BJ (cell line): ENCODE measurements at places on chromosomes 3 and 15.

GRCh38 chr3:112092496-112093179, 6.4 kb downstream of the C3orf52 start:
- no peak for DNase-seq

- DNase-seq, result no peak
Observed at GRCh38 chr3:43028001-43028400, 48.9 kb downstream of the GASK1A start.

DNA sequence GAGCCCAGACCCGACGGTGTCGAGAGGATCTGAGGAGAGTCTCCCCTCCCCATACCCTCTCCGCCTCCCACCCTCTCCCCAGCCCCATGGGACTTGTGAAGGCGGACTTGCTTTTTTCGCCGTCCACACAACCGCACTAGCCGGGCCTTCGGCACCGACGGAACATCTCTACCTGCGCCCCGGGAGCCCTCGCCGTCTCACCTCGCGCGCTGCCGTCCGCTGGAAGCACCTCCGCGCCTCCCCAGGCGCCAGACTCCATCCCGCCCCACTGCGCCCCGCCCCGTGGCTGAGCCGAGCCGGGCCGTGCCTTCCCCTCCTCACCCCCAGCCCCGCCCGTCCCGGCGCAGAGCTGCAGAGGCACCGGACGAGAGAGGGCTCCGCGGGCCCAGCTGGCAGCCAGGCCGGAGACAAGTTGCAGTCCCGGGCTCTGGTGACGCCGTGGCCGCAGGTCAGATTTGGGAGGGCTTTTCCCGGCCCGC, at the start of the genes DUOX1 and DUOXA1:
DUOX1 (plus strand) TSS at position 344 of the 479 bp plus-strand sequence. CDS start 1,973 bp downstream, outside the sequence.
DUOXA1 (minus strand) TSS at position 229 of the 479 bp plus-strand sequence. CDS start 6,865 bp downstream, outside the sequence.
- DNase-seq, result no peak

DNA sequence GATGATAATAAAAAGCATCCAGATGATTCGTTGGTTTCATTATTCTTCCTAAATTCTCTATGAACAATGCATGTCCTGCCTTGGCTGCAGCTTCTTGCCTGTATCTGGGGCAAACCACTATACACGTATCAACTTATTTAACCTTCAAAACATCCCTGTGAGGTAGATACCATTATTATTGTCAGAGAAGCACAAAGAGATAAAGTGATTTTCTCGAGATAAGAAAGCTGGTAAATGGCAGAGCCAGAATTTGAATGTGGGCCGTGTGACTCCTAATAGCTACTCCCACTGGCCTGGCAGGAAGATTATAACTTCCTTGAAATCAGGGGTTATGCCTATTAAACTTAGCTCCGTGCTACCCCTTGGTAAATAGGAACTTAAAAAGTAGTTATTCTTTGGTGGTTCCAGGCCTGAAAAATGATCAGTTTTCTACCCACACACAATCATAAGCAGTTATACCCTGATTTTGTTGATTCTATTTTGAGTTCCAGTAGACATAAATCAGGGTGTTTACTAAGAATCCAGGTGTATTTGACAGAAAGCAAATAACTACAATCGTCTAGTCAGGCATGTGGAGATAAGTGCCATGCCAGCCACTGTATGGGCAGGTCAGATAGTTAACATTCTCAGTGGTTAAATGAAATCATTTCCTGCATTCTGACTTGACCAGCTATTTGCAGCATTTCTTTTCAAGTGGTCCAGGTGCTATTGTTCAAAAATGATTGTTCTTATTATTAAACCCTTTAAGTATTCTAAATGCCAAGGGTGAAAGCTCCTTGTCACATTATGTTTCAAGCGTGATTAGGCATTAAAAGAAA, 99.2 kb upstream of the LRRN1 start:
- DNase-seq, result no peak

DNA sequence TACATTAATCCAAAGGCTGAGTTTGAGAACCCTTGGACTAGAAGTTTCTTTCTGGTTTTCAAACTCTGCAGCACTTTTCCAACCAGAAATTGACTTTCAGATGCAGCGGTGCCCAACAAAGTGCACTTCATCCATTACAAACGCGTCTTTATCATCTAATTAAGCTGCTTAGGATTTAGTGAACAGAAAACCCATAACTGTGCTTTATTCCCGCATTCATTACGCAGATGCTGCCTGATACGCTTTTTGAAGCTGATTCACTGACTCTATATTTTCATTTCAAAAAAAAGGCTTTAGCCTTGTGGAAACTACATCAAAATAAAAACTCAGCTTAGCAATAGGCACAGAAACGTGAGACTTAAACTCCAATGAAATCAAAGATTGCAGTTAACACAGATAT, 69.8 kb upstream of the CTXND1 start:
- no peak for DNase-seq

DNA sequence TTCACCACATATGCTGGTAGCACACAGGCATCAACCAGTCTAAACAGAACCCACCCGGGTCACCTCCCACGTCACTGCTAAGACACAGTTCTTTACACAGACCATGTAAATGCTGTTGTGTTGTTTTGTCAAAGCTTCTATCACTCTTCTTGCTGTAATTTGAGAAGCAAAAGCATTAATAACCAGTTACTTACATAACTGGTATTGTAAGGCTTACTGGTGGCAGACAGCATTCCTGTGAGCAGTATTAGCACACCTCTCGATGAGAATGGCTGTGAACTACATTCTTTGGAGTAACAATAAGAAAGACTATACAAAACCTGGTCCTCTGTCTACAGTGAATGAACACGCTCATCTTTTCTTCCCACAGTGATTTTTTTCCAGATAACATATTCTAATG, 479.2 kb downstream of the LPP start:
- no peak for DNase-seq

GRCh38 chr15:28019594-28020309, 79.4 kb downstream of the OCA2 start:
- DNase-seq, result no peak
